Fibroblast of lung (primary cell): ENCODE measurements at places on chromosomes 5 and 9. TPM values are rescaled to one million over a fixed set of nuclear protein-coding genes. Genes with fewer than 3 reads are reported as not detected.

C5orf34 gene
- 2.9 and 4.8 TPM in 2 replicates for polyA plus RNA-seq

TLN1 gene
- polyA plus RNA-seq, result 214 and 244 TPM in 2 replicates

PLAA gene
- polyA plus RNA-seq, result 29.2 and 31.1 TPM in 2 replicates

TMEM252 gene
- polyA plus RNA-seq, result not detected in 2 replicates

LCN1 gene
- not detected in 2 replicates for polyA plus RNA-seq

MRPS2 gene
- 43.6 and 73.1 TPM in 2 replicates for polyA plus RNA-seq

FAM53C gene
- polyA plus RNA-seq, result 30.3 and 33.8 TPM in 2 replicates

FAM153A gene
- not detected in 2 replicates for polyA plus RNA-seq

CCL28 gene
- polyA plus RNA-seq, result 0.71 and 1.1 TPM in 2 replicates

TMEM174 gene
- not detected in 2 replicates for polyA plus RNA-seq

PAEP gene
- not detected in 2 replicates for polyA plus RNA-seq

SH2D3C gene
- 1.2 TPM in 1 of 2 replicates, not detected in the other for polyA plus RNA-seq

GOLGA1 gene
- polyA plus RNA-seq, result 12.0 and 12.8 TPM in 2 replicates

- no peak for DNase-seq
These were observed 172.4 kb upstream of the PHYKPL start for GRCh38 chr5:178404987-178405386.

- peak; percentile 82 for DNase-seq
These were observed 222.8 kb upstream of the MSX2 start for GRCh38 chr5:174501461-174502069.

- DNase-seq, result no peak
These were observed 70.1 kb upstream of the CNOT6 start for GRCh38 chr5:180424094-180424493.

- DNase-seq, result no peak
These were observed 91.9 kb upstream of the ITGA2 start for GRCh38 chr5:52897238-52897614.

DNA sequence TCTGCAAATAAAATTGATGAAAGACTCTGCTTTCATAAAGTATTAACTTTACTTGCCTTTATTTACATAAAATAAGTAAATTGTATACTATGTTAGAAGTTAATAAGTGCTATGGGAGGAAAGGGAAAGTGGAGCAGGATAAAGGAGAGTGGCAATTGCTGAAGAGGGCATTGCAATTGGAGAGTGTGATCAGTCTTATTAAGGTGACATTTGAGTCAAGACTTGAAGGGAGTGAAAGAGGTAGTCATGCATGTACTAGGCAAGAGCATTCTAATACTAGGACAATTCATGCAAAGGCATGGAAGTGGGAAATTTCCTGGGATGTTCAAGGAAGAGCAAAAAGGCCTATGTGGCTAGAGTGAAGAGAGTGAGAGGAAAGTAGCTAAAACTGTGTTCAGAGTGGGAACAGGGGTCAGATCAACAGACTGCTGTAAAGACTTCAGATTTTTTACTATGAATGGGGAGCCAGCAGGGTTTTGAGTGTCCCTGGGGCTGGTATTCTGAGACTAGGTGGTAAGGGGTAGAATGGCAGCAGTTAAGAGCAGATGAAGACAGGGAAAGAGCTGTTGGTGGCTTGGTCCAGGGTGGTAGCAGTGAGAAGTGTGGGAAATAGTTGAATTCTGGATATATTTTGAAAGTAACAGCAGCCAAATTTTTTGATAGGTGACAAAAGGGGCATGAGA, 182.3 kb upstream of the RIOK2 start:
- no peak for DNase-seq

- DNase-seq, result peak; percentile 83
These were observed 111.1 kb upstream of the FBN2 start for GRCh38 chr5:128649192-128649591.

DNA sequence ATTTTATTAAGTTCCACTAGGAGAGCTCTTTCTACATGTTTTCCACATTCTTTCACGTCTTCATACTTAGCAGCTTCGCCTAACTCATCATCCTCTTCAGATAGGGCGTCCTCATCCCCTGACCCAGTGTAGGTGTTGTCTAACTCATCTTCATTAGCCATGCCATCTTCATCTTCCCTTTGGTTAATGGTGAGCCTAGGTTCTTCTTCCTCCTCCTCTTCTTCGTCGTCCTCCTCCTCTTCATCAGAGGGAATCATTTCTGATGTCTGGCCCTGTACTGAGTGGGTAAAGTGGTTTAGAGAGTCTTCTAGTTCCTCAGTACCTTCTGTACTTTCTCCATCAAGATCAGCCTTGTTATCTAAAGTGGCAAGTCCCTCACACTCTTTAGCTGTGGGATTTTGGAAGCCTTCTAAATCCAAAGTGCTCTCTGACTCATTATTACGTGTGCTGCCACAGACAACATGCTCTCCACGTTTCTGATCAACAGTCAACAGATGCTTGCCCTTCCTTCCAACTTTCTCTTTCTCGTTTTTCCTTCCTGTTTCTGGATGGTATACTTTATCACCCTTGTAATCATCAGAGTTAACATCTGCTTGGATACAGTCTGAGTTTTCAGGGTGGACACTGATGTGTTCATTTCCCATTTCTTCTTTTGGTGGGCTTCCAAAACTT, 31.1 kb downstream of the TUT7 start:
- DNase-seq, result peak; percentile 84

DNA sequence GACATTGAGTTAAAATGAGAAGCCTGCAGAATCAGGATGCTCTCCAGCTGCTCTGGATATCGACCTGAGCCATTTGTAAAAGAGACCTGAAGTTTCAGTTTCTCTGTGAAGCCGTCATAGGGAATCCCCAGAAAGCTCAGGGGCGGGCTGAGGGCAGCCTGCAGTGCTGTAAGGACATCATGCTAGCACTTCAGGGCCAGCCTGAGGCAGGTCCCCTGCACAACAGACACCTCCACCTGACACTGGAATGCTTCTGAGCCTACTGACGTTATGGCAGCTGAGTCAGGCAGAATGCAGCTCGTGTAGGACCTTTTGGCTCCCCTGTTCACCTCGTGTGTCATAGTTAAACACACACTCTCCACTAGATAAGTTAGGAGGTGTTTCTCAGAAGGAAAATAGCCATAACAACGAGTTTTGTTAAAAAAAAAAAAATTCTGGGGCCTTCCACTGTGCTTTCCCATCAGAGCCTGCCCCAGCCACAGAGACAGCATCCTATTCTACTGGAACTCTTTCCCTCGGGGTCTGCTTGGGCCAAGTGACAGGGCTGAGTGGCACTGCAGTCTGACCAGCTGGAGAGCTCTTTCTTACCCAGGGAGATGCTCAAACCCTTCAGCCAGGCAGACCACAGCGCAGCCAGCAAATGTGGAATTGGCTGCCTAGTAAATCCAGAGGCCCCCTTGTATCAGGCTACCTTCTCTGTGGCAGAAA, 354.9 kb downstream of the DIRAS2 start:
- DNase-seq, result no peak

- DNase-seq, result no peak
These were observed 543.2 kb upstream of the CDH6 start for GRCh38 chr5:30650311-30650710.

- peak; percentile 87 for DNase-seq
These were observed 586.0 kb downstream of the EBF1 start for GRCh38 chr5:158513490-158514318.

- no peak for DNase-seq
These were observed 145.9 kb downstream of the ROR2 start for GRCh38 chr9:91803970-91804752.

DNA sequence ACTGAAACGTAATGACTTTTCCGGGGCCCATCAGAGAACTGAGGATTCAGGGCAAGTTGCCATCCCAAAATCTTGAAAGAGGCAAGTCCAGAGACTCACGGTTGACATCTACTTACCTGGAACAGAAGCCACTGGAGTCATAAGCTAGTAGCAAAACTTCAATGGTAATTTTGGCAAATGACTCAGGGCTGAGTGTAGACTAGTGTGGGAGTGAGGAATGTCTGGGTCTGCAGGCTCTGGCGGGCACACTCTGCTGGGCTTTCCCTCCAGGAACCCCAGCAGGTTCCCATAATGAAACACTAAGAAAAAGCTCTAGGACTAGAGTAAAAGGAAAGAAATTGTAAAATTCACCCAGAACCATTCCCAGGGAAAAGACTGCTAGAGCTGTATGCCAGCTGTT, 122.9 kb upstream of the NFIL3 start:
- peak; percentile 94 for DNase-seq

GRCh38 chr5:4018007-4018406, 422.4 kb downstream of the IRX1 start:
- no peak for DNase-seq

- no peak for DNase-seq
These were observed 18.7 kb upstream of the C5orf34 start for GRCh38 chr5:43533646-43534045.

- no peak for DNase-seq
These were observed 13.2 kb upstream of the LHX2 start for GRCh38 chr9:123998278-123998925.

DNA sequence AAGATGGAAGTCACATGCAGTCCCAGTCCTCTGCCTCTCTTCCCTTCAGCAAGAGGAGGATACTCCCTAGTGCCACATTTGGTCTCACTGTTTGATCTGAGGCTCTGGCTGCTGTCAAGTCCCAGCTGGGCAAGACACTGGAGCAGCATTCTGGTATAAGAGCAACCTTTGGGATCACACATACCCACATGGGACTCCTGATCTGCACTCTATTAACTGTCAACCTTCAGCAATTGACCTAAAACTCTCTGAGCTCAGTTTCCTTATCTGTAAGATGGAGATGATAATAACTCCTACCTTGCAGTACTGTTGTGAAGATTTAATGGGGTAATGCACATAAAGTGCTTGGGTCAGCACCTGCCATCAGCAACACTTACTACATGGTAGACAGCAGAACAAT, 437.9 kb downstream of the PIK3R1 start:
- no peak for DNase-seq

GRCh38 chr9:87370049-87370685, 127.5 kb upstream of the DAPK1 start:
- peak; percentile 51 for DNase-seq

GRCh38 chr5:54760182-54760935, 225.0 kb downstream of the ESM1 start:
- peak; percentile 51 for DNase-seq

GRCh38 chr9:26457151-26457550, 435.5 kb downstream of the CAAP1 start:
- no peak for DNase-seq

DNA sequence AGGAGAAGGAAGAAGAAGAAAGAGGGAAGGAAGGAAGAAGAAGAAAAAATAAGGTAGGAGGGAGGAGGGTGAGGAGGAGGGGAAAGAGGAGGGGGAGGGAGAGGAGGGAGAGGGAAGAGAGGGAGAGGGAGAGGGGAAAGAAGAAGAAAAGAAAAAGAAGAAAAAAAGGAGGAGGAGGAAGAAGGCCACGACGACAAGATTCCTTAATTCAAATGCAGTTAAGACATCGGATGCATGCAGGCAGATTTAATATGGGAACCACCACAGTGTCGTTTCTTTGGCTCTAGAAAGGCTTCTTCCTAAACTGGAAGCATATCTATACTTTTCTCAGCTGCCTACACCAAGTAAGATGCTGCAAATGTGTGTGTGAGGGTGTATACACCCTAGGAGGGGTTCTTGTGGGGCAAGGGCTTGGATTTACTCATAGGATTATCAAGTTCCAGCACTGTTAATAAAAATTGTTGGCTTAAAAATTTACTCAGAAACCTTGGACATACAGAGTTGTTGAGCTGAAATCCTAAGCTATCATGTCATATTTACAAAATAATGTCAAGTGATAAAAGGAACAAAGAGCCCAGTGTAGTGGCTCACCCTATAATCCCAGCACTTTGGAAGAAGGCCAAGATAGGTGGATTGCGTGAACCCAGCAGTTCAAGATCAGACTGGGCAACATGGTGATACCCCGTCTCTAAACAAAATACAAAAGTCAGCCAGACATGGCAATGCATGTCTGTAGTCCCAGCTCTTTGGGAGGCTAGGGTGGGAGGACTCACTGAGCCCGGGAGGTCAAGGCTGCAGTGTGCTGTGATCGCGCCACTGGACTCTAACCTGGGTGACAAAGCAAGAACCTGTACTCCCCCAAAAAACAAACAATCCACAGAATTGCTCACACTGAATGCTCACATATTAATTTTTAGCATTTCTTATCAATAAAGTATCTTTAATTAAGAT, 108.5 kb downstream of the UBAP2 start:
- DNase-seq, result no peak

GRCh38 chr9:116789081-116789480, 102.0 kb downstream of the TRIM32 start:
- DNase-seq, result no peak

- DNase-seq, result no peak
These were observed 5.7 kb downstream of the WHRN start for GRCh38 chr9:114499528-114499927.

- DNase-seq, result no peak
These were observed 57.8 kb upstream of the LARP1 start for GRCh38 chr5:154697371-154697770.
